ENCODE measurements at places on chromosomes 3 and 15.

GRCh38 chr3:161187046-161187445, 34.1 kb upstream of the NMD3 start:
- no peak for DNase-seq

DNA sequence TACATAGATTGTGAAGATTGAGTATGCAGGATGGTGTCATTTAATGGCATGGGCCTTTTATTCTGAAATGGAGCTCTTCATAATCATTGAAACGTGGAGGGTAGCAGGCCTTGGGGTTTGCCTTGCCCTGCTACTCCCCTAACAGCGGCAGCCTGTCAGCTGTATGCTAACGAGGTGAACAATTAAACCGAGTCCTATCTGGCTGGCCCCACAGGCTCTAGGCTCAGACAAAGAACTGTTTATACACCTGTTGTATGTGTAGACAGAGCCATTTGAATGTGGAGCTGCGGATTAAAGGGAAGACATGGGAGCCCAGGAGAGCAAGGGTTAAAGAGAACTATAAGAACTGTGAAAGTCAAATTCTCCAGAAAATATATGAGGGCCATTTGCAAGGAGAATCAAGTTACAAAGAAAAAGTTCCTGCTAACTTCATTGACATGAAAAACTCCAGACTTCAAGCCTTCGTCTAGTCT, 116.7 kb upstream of the CGNL1 start:
- DNase-seq = no peak

DNA sequence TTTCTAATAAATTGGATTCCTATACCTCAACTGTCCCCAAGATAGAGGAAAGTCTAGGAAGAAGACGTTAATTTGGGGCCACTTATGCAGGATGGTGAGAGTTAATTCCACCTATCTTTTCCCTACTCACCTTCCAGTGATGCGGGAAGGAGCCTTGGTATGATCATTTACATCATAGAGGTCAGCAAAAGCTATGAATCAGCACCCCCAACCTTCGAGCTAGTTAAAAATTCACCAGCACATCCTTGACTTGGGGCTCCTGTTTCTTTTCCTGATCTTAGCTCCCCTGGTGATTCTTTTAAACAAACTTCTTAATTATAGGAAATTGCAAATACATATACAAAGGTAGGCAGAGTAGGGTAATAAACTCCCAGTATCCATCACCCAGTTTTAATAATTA, 366.6 kb downstream of the SOX2 start:
- DNase-seq = no peak

- no peak for DNase-seq
These were observed 195.0 kb downstream of the CNTN6 start for GRCh38 chr3:1287815-1288214.

DNA sequence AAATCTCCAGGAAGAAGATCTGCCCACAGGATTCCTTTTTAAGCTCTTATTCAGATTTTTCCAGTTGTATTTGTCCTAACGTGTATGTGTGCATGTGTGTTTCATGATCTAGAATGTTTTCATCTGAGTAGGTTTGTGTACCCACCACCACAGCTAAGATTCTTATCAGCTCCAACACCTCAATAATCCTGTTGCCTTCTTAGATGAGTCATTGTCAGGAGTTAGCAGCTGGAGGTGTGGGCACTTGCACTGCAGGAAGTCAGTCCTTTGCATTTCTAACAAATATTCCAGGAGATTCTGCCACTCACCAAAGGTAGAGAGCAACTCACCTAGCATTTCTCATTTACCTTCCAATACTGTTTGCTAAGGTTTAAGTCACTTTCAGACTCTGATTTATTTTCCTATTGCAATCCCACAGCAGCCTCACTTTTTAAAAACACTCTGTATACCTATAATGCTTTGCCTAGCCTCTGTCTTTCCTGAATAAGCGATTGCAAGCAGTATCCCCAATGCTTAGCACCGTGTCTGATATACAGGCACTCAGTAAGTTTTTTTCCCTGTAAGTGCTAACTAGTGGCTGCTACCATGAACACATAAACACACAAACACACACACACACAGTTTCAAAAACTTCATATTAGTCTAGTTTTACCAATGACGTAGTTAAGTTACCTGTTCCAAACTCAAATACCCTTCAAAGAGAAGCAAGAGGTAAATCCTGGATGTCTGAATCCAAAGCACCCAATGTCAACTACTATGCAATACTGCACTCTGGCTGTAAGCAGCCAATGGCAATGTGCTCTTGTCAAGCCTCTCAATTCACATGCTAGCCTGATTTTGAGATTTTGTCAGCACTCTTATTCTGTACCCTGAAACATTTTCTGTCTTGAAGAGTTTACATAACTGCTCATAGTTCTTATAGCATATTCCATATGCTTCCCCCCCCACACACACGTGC, 713.5 kb upstream of the LMCD1 start:
- no peak for DNase-seq

DNA sequence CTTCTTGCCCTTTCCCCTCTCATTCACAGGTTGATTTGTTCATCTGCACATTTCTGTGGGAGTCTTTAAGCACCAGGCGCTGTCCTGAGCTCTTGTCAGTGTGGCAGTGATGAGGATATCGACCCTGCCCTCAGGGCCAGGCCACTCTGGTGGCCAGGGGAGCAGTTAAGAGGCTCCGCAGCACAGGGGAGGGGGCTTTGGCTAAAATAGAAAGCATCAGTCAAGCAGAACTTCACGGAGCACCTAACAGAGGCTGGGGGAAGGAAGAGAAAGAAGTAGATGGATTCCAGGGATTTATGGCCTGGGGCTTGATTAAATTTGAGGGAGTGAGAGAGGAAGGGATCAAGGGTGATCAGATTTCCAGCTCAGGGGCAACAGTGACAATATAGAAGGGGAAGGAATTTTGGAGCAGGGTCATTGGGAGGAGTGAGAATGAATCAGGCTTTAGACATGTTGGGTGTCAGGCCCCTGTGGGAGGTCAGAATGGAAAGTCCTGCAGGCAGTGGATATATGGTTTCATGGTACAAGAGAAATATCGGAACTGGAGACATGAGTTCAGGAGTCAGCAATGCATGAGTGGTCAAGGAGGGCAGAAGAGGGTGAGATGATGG, 73.0 kb upstream of the GLCE start:
- DNase-seq = no peak

DNA sequence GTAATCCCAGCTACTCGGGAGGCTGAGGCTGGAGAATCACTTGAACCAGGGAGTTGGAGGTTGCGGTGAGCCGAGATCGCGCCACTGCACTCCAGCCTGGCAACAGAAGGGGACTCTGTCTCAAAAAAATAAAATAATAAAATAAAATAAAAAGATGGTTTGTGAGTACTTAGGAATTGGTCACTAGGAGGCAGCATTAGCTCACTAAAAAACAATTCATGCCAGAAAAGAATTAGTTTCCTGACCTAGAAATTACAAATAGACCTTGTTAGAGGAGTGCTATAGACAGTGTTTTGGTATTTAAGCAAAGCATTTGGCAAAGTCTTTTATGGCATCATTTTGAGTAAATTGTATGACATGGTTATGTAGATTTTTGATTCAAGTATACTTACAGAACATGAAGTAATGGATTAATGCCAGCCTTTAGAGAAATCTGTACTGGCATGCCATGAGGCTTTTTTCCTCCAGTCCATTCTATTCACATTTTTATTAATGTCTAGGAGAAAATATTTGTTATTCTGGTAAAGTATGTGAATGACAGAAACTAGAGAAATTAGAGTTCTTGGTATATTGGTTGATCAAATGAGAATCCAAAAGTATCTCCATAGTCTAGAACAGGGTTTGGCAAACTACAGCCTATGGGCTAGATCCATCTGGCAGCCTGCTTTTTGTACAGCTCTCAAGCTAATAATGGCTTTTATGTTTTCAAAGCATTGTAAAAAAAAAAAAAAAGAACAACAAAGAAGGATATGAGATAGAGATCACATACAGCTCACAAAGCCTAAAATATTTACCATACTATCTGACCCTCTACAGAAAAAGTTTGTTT, 81.6 kb downstream of the LRRC49 start:
- DNase-seq = no peak

DNA sequence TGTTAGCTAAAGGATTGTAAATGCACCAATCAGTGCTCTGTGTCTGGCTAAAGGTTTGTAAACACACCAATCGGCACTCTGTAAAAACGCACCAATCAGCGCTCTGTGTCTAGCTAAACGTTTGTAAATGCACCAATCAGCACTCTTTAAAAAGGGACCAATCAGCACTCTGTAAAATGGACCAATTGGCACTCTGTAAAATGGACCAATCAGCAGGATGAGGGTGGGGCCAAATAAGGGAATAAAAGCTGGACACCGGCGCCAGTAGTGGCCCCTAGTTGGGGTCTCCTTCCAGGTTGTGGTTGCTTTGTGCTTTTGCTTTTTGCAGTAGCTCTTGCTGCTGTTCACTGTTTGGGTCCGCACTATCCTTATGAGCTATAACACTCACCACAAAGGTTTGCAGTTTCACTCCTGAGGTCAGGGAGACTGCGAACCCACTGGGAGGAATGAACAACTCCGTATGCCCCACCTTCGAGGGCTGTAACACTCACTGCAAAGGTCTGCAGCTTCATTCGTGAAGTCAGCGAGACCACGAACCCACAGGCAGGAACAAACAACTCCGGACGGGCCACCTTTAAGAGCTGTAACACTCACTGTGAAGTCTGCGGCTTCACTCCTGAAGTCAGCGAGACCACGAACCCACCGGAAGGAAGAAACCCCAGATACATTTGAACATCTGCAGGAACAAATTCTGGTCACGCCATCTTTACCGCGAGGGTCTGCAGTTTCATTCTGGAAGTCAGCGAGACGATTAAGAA, 1.1 kb upstream of the SUCLG2 start:
- peak; percentile 71 for DNase-seq

DNA sequence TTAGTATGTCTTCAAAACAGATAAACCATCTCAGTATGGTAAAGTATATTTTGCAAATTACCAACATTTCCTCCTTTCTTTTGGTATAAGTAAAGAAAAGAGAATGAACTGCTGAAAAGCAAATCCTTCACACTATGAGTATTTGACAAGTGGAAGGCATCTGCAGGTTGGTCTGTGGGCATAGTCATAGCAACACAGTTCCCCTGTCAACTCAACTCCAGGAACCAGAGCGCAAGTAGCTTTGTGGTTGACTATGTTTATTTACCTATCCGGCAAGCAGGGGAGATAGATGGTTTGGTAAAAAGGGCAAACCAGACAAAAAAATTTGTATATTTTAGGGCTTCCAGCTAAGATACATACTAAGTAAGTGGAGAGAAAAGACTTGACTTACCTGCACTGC, 88.3 kb upstream of the PPIB start:
- peak; percentile 20 for DNase-seq

GRCh38 chr15:71225851-71226250, 110.6 kb downstream of the THSD4 start:
- no peak for DNase-seq

DNA sequence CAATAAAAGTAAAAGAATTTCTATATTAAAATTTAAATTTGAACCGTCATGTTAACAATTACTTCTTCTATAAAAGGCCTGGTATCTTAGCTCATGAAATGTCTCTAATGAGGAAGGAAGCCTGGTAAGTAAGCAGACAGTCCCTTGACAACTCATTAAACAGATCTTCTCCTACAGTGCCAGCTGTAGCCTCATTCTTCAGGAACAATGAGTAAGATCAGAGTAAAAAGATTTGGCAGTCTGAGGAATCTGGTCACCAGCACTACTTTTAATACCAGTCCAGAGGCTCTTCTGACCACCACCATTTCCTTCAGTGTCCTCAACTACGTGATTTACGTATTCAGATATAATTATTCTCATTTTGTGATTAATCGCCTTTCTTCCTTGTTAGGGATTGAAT, 955.0 kb upstream of the ALCAM start:
- no peak for DNase-seq

GRCh38 chr3:62567097-62568021, 194.0 kb upstream of the FEZF2 start:
- DNase-seq = no peak

- no peak for DNase-seq
These were observed 45.5 kb downstream of the TMOD3 start for GRCh38 chr15:51874751-51875644.

GRCh38 chr3:194134231-194134756, 1.7 kb upstream of the HES1 start:
- DNase-seq = peak; percentile 62

DNA sequence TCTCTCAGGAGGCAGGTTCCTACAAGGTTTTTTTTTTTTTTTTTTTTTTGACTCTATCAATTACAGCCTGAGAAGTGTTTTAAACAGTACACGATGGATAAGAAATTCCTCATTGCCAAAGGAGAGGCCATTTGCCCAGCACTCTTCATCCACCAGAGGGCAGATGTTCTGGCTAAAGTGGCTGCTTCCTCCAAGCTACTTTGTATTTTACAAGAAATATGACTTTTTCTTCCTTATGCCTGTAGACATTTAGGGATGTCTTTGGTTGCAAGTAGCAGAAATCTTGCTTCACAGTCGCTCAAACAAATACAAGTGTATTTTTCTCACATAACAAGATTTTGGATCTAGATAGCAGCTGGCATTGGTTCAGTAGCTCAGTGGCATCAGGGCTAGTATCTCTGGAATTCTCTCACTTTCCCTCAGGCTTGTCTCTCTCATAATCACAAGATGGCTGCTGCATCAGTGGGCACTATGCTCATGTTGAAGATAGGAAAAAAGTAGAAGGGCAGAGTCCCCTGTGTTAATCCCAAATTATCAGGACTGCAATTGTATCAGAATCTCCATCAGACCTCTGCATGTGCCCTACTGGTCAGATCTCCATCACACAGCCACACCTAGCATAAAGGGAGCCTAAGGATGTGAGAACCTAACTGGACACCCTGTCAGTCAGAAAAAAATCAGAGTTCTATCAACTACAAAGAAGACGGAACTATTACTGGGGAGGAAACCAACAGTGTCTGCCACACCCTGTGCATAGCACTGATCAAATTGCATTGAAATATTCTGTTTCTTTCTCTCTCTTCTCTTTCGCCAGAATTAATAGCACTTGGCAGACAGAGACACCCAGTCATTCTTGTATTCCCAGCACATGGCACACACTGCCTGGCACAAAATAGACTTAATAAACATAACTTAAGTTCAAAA, 138.9 kb upstream of the COL8A1 start:
- DNase-seq = no peak

GRCh38 chr3:167078070-167078622, 302.0 kb downstream of the ZBBX start:
- DNase-seq = no peak

GRCh38 chr15:26967719-26968269, 3.2 kb upstream of the GABRG3 start:
- no peak for DNase-seq

DNA sequence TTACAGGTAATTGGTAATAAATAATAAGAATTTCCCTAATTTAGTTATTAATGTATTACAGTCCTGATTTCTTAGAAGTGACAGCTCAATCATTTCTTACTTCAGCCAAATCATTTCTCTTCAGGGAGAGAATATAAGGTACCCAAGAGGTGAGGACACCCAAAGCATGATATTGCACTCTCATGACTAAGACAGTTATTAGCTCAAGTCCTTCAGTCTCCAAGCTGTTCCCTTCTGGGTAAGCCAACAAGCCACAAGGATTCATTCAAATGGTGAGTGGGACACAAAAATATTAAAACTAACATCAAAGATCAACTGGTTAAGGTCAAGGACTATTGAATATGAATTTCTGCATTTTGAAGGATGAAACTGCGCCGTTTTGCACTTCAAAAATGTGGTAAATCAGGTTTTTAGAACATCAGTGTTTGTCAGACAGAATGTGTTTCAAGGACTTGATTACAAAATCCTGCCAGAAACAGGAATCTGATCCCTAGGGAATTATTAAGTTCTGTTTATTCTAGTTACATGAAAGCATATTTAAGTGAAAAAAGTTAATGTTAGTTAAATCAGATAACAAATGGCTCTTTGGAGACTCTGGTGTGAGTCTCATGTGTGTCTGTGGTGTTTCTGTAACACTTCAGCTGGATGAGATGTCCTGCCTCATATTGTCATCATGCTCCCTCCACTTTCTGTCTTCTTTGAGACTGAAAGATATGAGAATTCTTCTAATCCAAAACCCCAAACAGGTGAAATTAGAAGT, 101.7 kb upstream of the COL8A1 start:
- no peak for DNase-seq
